ENCODE measurements at places on chromosomes 6 and 20.

- no peak for DNase-seq
Observed at GRCh38 chr6:45486736-45487135, 109.0 kb upstream of the SUPT3H start.

DNA sequence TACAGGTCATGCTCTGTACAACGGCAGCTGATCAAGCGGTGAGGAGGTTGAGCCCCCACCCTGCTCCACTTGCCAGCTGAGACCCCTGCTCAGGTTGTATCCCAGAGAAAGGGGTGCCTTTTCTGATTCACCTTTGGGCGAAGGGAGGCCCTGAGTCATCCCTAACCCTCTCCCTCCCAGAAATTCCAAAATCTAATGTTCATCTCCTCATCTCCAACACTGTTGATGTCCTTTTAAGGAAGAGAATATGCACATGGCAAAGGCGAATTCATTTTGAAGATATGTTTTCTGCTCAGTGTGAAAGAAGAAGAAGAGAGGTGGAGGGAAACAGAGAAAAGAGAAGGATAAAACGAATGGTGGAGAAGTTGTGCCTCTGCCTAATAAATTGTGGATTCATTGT is 120.5 kb downstream of the SCML4 start:
- DNase-seq = no peak

- DNase-seq = no peak
Observed at GRCh38 chr6:127458817-127459216, 372 bp downstream of the KIAA0408 start.

- DNase-seq = no peak
Observed at GRCh38 chr6:30972816-30973215, 10.7 kb upstream of the MUC21 start.

DNA sequence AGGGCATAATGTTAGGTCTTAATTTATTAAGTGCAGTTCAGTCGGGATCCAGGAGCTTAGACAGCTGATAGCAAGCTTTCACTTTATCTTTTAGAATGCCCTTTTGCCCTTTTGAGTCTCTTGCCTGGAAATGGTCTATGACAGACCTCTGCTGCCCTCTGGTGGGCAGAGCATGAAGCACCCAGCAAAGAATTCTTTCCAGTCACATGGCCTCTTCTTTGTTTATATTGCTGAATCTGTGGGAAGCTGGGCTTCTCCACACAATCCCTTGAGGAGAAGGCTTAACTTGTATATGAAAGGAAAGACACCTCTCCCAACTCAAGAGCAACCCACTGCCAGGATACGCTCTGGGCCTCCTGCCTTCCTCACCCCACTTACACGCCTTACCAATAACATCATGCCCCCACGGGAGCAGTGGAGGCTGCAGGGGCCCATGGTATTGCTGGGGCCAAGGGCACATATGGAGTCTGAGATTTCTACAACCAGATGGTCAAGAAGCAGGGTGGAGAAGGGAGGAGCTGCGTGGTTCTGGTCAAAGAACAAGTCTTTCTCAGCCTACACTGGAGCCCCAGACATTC is 20.4 kb downstream of the WFDC3 start:
- peak; percentile 47 for DNase-seq

DNA sequence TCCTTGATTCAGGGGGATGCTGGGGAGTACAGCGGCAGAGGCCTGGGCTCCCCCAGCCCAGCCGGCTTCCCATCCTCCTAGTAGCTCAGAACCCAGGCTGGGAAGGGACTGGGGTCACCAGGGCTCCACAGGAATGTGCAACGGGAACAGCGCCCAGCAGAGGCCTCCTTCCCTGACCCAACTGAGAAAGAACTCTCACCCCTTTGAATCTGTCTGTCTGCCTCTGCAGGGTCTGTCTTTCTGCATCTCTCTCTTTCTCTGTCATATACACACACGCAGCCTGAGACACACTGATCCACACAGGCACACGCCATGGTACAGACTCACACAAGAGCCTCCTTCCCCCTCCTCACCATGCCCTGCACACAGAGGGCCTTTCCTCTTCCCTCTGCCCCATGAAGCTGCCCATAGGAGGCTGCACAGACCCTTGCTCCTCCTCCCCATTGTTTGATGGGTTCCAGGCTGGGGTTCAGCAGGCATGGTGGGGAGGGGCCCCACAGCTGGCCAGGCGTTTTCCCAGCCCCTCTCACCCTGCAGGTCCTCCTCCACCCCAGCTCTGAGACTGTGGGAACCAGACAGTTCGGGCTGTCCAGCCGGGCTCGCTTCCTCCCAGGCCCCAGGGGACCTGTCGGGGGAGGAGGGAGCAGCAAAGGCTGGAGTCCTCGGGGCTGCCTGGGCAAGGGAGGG is 2.8 kb downstream of the FOXS1 start:
- DNase-seq = no peak

DNA sequence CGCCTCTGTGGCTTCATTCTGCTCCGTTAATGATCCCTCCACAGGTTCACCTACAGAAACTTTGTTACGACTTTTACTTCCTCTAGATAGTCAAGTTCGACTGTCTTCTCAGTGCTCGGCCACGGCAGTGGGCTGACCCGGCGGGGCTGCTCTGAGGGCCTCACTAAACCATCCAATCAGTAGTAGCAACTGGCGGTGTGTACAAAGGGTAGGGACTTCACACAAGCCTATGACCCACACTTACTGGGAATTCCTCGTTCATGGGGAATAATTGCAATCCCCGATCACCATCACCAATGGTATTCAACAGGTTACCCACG is 1959.2 kb upstream of the DEFB115 start:
- no peak for DNase-seq

- DNase-seq = no peak
Observed at GRCh38 chr20:53922901-53923314, 147.5 kb downstream of the BCAS1 start.

- DNase-seq = no peak
Observed at GRCh38 chr20:57493091-57493615, 31.8 kb downstream of the CTCFL start.

DNA sequence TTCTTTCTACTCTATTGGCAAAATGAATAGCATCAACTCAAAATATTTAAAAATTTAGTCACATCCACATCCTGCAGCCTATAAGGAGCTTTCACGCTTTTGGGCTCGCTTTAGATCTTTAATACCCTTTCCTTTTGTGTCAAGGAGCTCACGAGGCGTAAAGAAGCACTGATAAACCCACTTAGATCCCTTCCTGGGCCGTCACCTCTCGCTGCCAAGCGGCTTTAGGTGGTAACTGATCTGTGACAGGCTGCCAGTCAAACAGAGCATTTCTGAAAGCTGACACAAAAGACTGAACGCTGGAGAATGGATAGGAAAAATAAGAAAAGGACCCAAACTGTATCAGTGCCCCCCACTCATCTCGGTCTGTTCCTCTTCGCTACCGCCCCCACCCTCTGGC is 385.7 kb upstream of the MMS22L start:
- no peak for DNase-seq

DNA sequence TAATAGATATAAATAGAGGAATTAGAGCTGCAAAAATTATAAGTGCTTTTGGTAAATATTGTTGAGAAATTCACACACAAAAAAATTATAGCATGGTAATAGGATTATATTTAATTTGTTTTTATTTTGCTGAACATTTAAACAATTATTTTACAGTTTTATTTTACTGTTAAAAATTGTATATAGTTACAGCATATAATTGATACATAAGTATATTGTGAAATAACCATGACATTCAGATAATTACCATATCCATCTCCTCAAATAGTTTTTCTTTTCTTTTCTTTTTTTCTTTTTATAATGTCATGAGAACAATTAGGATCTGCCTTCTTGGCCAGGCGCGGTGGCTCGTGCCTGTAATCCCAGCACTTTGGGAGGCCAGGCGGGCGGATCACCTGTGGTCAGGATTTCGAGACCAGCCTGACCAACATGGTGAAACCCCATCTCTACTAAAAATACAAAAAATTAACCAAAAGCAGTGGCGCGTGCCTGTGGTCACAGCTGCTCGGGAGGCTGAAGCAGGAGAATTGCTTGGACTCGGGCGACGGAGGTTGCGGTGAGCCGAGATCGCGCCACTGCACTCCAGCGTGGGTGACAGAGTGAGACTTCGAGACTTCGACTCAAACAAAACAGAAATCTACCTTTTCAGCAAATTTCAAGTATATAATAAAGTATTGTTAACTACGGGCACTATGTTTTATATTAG is 654.2 kb downstream of the TENT5A start:
- DNase-seq = no peak

DNA sequence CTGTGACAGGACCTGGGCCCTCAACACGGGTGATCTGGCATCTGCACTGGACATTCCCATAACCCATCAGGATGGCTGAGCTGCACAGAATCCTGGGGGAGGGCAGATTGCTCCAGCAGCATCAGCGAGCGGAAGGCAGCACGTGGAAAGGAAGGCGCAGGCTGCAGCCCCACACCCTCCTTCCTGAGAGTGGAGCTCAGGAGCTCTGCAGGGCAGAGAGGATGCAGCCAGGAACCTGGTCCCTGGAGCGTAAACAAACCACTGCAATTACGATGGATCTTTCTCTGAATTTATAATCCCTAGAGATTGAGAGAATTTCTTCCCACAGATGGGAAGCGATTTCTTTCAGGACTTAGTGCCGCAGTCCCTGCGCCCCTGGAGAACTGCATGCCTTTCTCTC is 39.7 kb upstream of the EMILIN3 start:
- no peak for DNase-seq

GRCh38 chr6:15465212-15465611 is 197.6 kb downstream of the DTNBP1 start:
- DNase-seq = no peak

- no peak for DNase-seq
Observed at GRCh38 chr6:135170849-135171248, 10.3 kb upstream of the MYB start.

GRCh38 chr20:50708845-50709635 is 17.7 kb upstream of the RIPOR3 start:
- no peak for DNase-seq

- DNase-seq = no peak
Observed at GRCh38 chr6:72832271-72832670, 210.4 kb downstream of the KCNQ5 start.

- DNase-seq = no peak
Observed at GRCh38 chr6:98864497-98864896, 30.1 kb downstream of the POU3F2 start.

DNA sequence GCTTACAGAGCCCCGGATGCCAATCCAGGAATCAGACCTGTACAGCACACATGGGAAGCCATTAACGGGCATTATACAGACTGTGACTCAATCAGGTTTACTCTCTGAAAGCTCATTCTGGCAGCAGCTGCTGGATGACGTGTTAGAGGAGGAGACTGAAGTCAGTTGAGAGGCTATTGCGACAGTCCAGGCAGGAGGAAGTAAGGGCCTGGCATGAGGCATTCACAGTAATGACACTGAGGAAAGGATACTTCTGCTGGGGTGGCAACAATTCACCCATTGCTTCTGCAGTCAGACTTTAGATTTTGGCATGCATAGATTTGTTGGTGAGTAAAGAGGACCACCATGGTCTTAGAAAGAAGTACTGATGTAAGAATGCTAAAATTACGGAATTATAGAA is 151.0 kb upstream of the HEY2 start:
- peak; percentile 98 for DNase-seq

GRCh38 chr20:59184880-59185447 is 21.3 kb downstream of the ZNF831 start:
- DNase-seq = no peak

- DNase-seq = no peak
Observed at GRCh38 chr20:48805286-48805685, 22.5 kb downstream of the PREX1 start.

DNA sequence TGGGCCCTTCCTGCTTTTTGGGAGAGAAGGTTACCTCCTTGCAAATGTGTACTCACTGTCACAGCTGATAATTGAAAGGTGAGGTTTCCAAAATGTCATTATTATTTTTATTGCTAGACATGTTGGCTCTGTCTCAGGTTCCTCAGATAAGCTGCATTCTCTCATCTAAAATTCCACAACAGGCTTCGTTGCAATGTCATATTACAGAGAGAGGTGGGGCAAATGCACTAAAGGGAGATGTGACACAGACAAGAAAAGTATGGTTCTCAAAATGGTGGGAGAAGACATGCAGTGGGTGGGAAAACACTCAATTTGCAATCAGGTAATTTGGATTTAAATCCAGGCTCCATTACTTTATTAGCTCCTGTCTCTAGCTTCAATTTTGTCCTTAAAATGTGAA is 256.4 kb upstream of the POU3F2 start:
- DNase-seq = no peak

DNA sequence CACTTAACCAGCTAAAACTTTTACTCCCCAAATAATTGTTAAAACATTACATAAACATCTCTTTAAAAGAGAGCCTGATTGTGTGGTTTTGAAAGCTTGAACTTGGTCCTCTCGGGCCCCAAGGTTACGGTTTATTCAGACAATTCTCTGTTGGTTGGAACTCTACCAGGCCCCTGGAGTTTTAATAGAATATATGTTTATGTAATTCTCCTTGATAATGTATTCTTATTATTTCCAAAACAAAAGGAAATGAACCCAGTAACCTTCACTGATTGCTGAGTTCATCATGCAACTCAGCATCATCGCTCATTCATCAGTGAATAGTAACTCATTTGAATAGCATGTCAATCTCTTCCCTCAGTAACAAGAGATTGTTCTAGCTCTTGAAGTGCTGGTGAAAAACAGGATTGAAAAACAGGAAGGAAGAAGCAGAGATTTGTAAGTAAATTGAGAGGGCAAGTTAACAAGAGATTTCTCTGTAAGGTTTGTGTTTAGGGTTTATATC is 464.5 kb upstream of the MARCKS start:
- no peak for DNase-seq

- DNase-seq = no peak
Observed at GRCh38 chr6:1053586-1053985, 258.3 kb upstream of the FOXQ1 start.

DNA sequence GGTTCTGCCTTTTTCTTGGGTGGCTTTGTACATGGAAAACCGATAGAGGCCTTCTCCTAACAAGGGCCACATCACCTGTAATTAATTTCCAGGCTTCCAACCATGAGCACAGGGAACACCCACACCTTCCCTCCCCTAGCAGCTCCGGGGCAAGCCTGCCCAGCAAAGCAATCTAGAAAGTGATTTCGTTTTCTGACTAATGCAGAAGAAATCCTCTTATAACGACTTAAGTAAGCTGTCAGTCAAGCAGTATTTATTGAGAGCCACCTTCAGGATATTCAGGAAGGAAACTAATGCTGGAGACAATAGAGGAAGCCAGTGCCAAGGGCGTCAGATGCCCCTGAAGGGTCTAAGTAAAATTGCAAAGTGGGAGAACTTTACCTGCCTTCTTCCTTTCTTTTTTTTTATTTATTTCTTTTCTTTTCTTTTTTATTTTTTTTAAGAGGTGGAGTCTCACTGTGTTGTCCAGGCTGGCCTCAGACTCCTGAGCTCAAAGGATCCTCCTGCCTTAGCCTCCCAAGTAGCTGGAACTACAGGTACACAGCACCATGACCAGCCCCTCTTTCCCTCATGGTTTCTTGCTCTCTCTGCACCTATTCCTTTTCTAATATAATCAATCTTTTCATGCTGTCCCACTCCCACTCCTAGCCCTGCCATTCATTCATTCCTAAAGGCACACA is 67.5 kb upstream of the MBOAT1 start:
- no peak for DNase-seq

DNA sequence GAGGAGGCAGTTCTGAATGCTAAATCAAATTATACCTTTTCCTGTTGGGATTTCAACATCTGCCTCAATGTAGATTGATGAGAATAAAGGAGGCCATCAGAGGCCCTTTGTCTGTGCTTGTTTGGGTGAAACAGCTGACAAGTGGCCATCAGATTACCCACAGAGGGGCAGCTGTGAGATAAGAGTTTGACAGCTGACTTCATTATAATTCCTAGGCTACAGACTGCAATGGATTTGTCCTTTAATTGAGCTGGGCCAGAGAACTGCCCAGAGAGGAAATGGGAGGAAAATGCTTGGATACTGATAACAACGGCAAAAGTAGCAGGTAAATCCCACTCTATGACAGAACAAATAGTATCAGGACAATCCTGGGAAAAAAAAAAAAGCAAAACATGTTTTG is 649.4 kb downstream of the HDGFL1 start:
- peak; percentile 17 for DNase-seq
